T-cell (primary cell): ENCODE measurements at places on chromosomes 7 and 10. TPM values are rescaled to one million over a fixed set of nuclear protein-coding genes. Genes with fewer than 3 reads are reported as not detected.

Gene CYP3A5
- 0.22 TPM for total RNA-seq

Gene PITX3
- not detected for total RNA-seq

Gene CLRN3
- not detected for total RNA-seq

GRCh38 chr7:780081-780480 is 52.2 kb upstream of the SUN1 start:
- no peak for DNase-seq

- DNase-seq = no peak
Measured at GRCh38 chr7:2525658-2526630, 6.4 kb downstream of the LFNG start.

DNA sequence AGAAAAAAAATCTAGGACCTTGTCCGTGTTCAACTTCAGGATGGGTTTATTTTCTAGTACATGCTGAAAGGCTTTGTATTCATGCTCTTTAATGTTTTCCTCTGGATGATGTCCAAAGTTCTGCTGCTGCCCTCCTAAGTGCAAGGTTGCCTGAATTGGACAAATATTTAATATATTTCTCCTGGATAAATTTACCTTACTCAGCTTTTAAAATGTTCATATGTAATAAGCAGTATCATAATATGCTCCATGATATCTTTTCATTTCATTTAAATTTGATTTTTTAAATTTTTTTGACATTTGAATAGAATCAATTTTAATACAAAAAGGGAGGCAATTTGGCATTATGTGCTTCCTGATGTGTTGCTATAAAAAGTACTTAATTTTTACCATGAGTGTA is 95.9 kb upstream of the SLC25A13 start:
- DNase-seq = no peak

GRCh38 chr10:7267142-7267541 is 143.7 kb downstream of the SFMBT2 start:
- DNase-seq = no peak

DNA sequence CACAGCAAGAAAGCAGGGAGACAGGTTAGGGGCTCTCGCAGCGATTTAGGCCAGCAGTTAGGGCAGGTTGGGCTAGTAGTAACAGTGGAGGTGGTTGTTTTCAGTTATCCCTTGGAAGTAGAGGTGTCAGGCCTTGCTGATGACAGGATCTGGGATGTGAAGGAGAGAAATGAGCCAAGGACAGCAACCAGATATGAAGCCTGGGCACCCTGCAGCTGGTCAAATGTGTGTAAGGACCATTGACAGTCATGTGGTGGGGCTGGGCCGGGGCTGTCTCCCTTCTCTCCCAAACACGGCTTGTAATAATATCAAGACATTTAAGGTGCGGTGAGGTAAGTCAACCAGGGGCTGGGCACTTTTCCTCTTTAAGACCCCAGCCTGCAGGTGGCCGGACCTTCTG is 112.5 kb upstream of the IGFBP3 start:
- no peak for DNase-seq

- no peak for DNase-seq
Measured at GRCh38 chr7:116588641-116589594, 64.1 kb downstream of the CAV1 start.

DNA sequence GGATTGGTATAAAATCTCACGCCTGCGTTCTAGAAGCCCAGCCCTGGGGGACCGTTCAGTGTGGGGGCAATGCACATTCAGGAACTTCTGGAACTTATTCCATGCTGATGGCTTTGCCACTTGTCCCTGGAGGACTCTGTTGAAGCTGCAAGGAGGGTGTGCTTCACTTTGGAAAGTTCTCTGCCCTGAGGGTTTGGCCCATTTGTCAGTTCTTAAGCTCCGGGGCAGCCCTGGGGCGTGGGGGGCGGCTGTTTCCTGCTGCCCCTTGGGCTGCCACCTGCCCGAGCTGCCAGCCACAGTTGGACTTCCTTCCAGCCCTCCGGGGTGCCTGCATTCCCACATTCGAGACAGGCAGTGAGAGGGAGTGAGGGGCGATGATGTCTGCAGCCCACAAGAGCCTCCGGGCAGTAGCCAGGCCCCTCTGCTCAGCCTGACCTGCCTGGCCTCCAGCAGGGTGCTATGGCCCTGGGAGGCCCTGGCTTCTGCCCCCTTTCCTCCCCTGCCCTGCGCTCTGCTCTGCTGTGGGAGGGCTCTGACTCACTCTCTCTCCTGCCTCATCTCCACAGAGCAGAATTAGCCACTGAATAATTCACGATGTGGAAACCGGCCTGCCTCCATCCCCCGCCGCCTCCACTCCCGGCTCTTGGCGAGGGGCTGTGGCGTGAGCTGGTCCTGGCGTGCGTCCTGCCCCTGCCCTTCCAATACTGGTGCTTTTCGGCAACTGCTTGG is 1.9 kb downstream of the TTYH3 start:
- DNase-seq = no peak

DNA sequence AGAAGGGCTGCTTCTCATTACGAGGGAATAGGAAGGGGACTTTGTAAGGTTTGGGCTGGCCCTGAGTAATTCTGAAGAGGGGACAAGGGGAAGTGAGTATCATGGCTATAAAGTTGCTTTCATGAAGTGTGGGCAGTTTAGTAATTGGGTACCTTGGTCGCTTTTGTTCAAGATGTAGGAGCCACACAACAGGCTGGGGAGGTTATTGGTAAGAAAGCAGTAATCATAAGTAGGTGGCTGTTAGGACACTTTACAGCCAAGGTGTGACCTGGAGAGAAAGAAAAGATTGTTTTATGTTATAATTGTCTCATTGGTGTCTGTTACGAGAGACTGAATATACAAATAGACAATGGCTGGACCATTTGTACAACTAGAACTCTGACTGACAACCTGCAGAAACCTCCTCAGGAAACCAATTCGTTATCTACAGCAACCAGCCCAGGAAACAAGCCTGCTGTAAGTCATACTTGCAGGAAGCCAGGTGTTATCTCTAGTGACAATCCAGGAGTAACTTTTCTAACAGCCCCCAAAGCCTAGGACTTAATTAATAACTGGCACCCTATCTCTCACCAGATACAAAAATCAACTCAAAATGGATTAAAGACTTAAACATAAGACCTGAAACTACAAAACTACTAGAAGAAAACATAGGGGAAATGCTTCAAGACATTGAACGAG is 5.0 kb upstream of the CCM2 start:
- no peak for DNase-seq

- no peak for DNase-seq
Measured at GRCh38 chr10:1858547-1858946, 121.2 kb upstream of the ADARB2 start.

- DNase-seq = no peak
Measured at GRCh38 chr10:86644794-86645445, 9.4 kb upstream of the OPN4 start.
